NCI-H1930 (cell line): ENCODE measurements at places on chromosomes 5 and 9.

- DNase-seq: no peak
These were observed 17.6 kb downstream of the TRMO start for GRCh38 chr9:97904725-97905124.

DNA sequence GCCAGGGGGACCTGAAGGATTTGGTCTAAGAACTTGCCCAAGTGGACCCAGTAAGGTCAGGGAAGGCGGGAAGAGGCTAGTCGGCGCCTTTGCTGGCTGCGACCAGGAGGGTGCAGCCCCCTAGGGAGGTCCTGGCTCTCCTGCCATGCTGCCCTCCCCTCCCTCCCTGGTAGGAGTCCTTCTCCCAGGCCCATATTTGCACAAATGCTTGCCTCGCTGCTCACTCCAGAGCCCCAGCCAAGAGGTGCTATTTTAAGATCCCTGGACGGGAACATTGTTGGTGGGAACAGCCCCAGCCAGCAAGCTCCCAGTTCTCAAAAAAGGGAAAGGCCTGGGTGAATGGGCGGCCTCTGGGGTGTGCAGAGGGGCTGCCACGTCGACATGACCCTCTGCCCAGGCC, 4.3 kb upstream of the IL17B start:
- no peak for DNase-seq

GRCh38 chr9:86069206-86069869, 30.0 kb downstream of the GOLM1 start:
- DNase-seq: no peak

- DNase-seq: no peak
These were observed 6.8 kb downstream of the HAND1 start for GRCh38 chr5:154470947-154471870.

DNA sequence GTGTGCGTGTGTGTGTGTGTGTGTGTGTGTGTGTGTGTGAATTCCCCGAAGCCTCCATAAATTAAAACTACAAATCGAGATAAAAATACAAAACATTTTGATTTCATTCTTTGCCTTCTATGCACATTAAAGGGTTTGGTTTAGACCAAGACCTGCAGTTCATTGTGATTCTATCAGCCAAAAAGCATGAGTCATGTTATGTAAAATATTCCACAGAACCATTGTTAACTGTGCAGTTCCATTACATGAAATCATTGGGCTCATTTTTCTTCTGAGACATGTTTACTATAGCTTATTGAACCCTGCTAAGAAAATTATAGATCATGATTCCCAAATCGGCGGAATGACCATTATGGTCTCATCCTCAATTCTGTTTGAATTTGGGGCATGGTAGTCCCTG, 11.7 kb downstream of the CAVIN4 start:
- no peak for DNase-seq

GRCh38 chr9:6909181-6909580, 151.4 kb downstream of the KDM4C start:
- DNase-seq: no peak

- no peak for DNase-seq
These were observed 91.8 kb upstream of the ADRA1B start for GRCh38 chr5:159824188-159825161.

DNA sequence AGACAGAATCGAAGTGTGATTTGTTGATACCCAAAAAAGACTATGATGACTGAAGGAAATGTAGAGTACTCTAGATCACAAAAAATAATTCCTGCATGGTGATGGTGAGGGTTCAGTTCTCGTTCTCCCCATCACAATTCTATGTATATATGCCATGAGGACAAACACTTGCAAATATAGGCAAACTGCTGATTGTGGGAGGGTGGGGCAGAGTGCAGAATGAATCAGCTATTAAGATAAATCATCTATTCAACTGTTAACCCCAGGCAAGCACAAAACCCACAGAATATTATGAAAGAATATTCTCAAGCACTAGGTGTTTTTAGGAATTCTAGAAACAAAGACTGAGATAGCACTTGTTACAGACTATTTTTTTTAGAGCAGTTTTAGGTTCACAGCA, 13.9 kb upstream of the UBLCP1 start:
- DNase-seq: no peak

DNA sequence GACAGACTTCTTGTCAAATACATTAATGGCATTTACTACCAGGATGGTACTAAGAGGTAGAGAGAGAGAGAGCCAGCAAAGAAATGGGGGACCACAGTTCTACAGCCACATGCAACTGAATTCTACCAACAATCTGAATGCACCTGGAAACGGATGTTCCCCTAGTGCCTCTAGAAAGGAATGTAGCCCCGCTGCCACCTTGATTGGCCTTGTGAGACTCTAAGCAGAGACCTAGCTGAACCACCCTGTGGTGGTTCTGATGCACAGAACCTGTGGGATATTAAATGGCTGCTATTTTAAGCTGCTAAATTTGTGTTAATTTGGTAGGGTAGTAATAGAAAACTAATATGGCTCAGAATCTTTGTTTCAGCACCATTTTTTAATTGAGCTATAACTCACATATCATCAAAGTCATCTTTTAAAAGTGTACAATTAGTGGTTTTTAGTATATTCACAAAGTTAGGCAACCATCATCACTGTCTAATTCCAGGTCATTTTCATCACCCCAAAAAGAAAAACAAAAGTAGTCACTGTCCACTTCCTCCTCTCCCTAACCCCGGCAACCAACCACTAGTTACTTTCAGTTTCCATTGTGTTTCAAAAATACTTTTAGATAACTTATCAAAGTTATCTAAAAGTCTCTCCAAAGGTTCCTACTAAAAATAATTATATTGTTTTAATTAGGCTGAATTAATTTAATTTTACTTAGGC, 51.7 kb downstream of the CPLANE1 start:
- DNase-seq: no peak

GRCh38 chr5:42950456-42951292, 89.4 kb downstream of the ANXA2R start:
- DNase-seq: no peak

DNA sequence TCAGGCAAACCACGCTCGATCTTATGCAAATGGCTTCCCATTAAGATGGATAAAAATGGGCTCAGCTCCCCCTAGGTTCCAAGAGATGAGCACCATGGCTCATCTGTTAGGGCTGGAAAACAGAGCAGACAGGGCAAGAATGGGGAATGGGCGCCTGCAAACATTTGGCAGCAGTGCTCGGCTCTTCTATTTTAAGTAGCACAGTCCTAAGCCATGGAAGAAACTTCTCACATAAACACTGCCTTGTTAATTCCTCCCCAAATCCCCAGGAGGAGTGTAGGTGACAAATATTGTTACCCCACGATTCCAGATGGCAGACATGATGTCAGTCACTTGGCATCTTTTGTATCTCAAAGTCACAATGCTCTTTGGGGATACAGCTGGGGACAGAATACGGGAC, 221.8 kb downstream of the ICE1 start:
- DNase-seq: no peak

DNA sequence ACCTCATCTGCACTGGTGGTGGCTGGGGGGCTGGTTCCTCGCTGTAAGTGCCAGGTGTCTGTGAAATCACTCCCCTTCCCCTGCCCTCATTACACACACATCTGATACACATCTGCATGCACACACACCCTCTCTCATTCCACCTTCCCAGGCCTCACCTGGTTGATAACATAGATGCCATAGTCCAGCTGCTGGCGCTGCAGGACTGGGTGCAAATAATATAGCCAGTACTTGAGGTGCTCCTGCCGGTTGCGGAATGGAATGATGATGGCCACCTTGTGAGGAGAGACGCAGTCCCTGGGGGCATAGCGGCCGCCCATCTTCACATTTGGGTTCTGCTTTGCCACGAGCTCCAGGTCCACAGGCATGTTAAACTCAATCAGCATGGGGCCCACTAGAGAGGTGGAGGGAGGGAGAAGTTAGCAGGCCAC, 32.1 kb downstream of the B4GALT1 start:
- no peak for DNase-seq

GRCh38 chr9:106769331-106769730, 93.6 kb upstream of the ZNF462 start:
- DNase-seq: no peak

DNA sequence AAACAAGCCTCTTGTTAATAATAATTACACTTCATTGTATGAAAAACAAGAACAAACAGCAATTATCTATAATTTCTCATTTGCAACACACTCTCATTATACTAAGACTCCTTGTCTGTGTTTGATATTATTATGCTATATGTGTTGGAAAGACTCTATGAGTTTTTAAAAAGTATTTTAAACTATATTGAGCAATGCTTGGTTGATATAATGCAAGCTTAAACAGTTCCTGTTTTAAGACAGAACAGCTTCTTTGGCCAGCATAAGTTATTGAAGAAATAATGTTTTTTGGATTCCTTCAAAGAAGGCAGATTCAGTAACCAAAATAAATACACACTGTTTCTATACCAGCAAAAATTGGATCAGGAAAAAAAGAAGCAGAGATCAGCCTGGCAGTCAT, 871.4 kb downstream of the MAT2B start:
- no peak for DNase-seq

- DNase-seq: no peak
These were observed 20.0 kb upstream of the GDNF start for GRCh38 chr5:37859805-37860204.

GRCh38 chr5:111345731-111346130, 121.5 kb downstream of the CAMK4 start:
- no peak for DNase-seq

GRCh38 chr5:44695259-44695658, 113.5 kb upstream of the MRPS30 start:
- no peak for DNase-seq

DNA sequence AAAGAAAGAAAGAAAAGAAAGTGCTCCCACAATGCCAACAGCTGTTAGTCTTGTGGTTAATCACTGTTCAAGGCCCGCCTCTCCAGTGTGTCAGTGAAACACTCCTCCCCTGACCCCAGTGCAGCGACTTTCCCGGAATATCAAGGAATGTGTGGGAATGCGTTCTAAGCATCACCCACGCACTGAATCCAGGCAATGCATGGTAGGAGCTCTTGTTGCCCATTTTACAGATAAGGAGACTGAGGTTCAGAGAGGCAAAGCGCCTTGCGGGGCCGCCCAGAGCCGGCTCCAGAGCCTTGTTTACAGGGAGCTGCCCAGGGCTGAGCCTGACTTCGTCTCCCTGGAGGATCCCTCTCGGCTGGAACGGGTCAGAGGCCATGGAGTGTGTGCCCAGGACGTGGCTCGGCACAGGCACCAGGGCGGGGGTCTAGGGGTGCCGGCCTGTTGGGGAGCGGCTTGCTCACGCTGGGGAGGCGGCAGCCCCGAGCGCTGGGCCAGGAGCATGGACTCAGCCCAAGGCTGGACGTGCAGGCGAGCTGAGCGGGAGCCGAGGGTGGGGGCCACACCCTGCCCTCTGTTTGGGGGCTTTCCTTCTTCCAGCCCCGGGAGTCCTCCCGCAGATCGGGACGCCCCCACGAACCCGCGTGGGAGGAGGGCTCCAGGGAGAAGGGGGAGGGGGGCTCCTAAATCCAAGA, 823 bp downstream of the ST6GALNAC6 start:
- no peak for DNase-seq

- DNase-seq: no peak
These were observed 165.2 kb upstream of the ST8SIA4 start for GRCh38 chr5:101068298-101068697.

GRCh38 chr5:67012171-67012570, 184.4 kb downstream of the CD180 start:
- no peak for DNase-seq

- DNase-seq: no peak
These were observed 4.6 kb downstream of the TGFBR1 start for GRCh38 chr9:99109522-99109921.
